ENCODE measurements at places on chromosomes 16 and 17.

- DNase-seq = no peak
Observed at GRCh38 chr17:72343911-72344310, 223.1 kb downstream of the SOX9 start.

DNA sequence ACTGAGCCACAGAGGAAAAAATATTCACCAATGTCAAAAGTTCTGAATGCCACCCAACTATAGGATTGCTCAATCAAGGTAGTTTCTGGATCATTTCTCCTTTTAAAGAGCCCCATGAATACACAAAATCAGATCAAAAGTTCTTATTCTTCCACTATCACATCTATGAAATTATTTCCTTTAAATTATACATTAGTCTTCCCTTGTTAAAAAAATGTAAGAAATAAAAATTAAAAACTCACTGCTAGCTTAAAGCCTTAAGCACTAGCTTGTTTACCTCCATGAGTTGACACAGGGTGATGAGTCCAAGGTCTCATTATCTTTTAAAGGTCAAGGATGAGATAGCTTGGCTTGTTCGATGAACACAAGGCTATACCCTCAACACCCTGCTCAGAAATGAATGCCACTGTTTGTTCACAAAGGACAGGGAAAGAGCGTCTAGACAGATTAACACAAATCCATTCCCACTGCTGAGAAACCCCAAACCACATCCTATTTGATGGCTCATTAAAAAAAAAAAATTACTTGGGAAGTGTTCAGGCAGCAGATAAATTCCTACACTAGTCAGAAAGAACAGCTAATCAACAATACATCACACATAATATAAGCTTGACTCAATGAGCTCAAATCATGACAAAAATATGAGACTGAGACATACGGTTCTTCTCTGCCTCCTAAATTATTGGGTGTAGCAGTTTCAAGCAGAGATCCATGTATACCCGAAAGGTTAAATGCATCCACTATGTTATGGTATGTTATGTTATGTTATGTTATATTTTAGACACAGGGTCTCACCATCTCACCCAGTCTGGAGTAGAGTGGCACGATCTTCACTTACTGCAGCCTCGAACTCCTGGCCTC, 118.9 kb downstream of the PARN start:
- DNase-seq = peak; percentile 84

DNA sequence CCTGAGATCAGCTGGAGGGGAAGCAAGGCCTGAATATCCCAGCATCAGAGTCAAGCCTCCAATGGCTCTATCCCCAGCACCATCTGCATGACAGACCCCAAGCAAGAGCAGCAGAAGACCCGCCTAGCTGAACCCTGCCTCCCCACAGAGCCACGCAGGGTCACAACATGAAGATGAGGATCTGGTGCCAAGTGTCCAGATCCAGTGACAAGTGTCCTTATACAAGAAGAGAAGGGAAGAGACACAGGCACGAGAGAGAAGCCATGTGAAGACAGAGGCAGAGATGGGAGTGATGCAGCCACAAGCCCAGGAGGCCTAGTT, 28.9 kb downstream of the TNFRSF13B start:
- DNase-seq = no peak

- peak; percentile 77 for DNase-seq
Observed at GRCh38 chr17:81420769-81421462, 25.7 kb downstream of the BAHCC1 start.

- peak; percentile 68 for DNase-seq
Observed at GRCh38 chr17:57499648-57500049, 243.3 kb downstream of the MSI2 start.

DNA sequence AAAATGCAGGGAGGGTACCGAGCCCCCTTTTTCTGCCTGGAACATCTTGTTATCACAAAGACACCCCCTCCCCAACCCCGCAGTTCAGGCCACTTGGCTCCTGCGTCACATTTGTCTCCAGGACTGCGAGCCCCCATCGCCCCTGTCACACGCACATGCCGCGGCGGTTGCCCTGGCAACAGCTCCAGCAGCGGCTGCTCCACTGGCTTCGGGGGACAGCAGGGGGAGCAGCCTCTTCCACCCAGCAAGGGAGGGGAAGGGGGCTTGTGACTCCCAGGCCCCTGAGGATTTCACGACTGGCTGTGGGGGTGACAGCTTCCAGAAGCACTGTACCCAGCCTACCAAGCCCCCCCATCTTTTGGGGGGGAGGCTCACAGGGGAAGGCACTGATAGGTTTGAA, 2.6 kb downstream of the BAIAP3 start:
- no peak for DNase-seq

DNA sequence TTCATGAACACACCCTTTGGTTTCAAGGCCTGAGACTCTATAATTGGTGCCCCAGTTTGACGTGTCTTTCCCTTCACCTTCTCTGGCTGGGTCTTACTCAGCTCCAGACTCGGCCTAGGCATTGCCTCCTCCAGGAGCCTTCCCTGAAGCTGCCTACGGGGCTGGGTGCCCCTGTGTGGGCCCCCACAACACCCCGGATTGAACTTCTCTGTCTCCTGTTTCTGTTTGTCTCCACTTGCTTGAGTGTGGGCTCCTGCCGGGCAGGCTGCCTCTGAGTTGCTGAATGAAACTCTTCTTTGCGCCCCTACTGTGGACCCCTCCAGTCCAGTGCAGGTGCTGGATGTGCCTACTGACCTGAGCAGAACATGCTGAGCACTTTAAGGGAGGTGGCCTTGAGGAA, 2.3 kb upstream of the MPRIP start:
- no peak for DNase-seq

DNA sequence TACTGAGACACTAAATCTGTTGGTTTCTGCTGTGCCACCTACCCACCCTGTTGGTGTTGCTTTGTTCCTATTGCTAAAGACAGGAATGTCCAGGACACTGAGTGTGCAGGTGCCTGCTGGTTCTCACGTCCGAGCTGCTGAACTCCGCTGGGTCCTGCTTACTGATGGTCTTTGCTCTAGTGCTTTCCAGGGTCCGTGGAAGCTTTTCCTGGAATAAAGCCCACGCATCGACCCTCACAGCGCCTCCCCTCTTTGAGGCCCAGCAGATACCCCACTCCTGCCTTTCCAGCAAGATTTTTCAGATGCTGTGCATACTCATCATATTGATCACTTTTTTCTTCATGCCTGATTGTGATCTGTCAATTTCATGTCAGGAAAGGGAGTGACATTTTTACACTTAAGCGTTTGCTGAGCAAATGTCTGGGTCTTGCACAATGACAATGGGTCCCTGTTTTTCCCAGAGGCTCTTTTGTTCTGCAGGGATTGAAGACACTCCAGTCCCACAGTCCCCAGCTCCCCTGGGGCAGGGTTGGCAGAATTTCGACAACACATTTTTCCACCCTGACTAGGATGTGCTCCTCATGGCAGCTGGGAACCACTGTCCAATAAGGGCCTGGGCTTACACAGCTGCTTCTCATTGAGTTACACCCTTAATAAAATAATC, 14.6 kb downstream of the STH start:
- peak; percentile 87 for DNase-seq

- DNase-seq = no peak
Observed at GRCh38 chr17:58840820-58841612, 85.4 kb downstream of the PPM1E start.

DNA sequence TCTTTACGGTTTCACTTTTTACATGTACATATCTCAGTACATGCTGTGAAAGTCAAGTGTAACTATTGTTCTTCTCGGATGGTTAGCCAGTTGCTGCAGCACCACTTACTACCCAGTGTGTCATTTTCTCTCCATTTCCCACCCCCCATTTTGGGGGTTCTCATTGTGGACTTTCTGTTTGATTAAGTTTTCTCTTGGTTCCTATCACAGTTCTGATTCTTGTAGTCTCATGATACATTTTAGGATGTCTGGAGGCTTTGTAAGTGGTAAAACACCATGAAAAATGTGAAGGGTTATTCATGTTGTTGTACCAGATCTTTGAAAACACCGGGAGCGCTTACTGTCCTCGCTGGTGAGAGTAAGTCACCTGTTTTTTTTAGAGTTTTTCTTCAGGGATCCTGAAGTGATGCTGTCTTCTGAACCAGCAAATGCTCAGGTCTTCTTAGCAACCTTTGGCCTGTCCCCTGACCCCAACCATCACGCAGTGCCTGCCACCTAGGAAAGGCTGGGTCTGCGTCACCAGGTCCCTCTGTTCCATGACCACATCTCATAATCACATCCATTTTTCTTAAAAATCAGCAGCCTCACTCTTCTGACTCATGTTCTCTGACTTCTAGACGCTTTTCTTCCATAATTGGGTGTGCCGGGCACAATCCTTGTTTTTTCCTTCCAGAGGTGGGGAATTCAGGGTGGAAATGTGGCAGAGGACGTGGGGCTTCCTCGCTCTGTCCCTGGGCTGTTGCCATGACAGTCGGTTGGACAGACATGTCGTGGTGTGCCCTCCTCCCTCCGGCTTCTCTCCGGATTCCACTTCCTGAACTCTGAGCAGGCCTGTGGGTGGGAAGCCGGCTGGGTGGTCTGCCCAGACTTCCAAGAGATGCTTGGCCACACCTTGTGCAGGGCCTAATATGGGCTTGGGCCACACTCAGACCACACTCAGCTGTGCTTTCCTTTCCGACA, 102.6 kb downstream of the NTN1 start:
- peak; percentile 42 for DNase-seq

GRCh38 chr17:34479371-34479770, 100.0 kb upstream of the TMEM132E start:
- DNase-seq = no peak

- no peak for DNase-seq
Observed at GRCh38 chr16:3086596-3087242, 12.4 kb downstream of the ZSCAN10 start.

GRCh38 chr17:48352630-48353029, 77.4 kb downstream of the SKAP1 start:
- peak; percentile 53 for DNase-seq

DNA sequence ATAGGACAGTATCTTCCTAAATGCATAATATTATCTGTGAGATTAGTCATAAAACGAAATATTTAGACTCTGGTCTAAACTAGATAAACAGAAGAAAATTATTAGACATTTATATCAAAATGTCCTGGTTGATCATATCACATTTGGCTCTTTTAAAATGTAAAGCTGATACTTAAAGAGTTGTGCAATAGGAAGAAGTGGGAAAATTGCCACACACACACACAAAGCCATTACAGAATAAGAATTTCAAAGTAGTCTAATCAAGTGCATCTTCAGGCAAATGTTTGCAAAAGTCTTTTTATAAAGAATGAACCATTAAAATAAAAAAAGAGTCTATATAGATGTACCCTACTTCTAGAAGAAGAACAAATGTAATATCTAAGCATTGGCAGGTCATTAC, 301.7 kb downstream of the KIF2B start:
- no peak for DNase-seq

DNA sequence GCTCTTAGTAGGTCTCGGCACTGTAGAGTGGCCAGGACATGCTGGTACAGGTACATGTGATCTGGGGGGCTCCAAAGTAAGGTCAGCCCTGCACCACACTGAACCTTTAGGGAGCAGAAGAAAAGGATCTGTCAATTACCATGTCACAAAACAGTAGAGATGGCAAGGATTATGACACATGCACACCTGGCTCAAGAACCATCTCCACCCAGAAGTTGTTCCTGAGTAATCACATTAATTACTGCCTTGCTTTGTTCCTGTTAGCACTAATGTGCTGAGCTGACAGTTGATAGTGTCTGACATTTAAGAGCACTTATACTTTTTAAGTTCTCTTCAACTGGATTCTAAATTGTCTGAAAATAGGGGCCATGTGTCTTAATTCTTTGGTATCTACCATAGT, 9.5 kb downstream of the BLTP2 start:
- no peak for DNase-seq

- DNase-seq = no peak
Observed at GRCh38 chr16:85328676-85329058, 216.4 kb upstream of the CIBAR2 start.

- DNase-seq = no peak
Observed at GRCh38 chr17:38779965-38780752, 19.2 kb downstream of the PIP4K2B start.

- DNase-seq = no peak
Observed at GRCh38 chr16:73161977-73162376, 114.0 kb upstream of the ZFHX3 start.

DNA sequence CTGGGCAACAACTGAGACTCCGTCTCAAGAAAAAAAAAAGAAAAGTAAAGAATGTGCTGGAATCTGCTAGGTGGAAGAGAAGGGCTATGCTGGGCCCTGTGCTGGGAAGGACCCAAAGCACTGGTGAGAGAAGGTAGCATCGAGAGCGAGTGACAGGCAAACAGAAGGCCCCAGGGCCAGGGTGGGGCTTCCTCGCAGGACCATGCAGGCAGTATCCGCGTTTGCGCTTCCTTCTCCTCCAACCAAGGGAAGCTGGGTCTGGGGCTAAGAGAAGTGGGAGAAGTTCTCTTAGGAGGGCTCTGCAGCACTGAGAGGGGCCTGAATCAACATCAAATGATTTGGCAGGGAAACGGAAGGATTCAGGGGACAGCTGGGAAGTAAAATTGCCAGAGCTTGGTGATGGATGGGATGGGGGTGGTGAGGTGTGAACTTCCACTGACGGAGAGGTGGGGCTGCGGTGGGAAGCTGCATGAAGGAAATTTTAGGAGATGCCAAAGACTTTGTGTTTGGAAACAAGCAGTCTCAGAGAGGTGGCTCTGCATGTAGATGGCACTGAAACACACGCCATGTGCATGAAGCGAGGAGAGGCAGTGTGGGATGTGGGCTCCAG, 5.2 kb upstream of the ECI1 start:
- DNase-seq = no peak

DNA sequence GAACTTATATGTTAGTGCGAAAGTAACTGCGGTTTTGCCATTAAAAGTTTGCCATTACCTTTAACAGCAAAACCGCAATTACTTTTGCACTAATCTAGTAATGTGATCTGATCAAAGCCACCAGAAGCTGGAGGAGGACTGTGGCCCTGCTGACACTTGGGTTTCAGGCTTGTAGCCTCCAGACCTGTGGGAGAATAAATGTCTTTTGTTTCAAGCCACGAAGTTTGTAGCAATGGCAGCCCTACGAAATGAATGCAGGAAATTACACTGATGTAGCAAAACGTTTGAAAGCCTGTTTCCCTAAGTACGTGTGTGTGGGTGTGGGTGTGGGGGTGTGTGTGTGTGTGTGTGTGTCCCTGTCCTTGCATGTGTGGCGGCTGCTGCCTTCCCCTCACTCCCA, 66.6 kb downstream of the WSB1 start:
- no peak for DNase-seq
